Activated naive CD8-positive, alpha-beta T cell treated with anti-CD3 and anti-CD28 coated beads, Interleukin-2, amount 10 ng/mL, durations not matched to agents 7 days and 5 days (primary cell): ENCODE measurements at places on chromosomes 16 and 17. TPM values are rescaled to one million over a fixed set of nuclear protein-coding genes. Genes with fewer than 3 reads are reported as not detected.

Gene RHBDL1
- 1.7 TPM for total RNA-seq

Gene CTRB1
- not detected for total RNA-seq

Gene AOC3
- 0.86 TPM for total RNA-seq

- no peak for DNase-seq
Observed at GRCh38 chr17:50184064-50184463, 17.4 kb downstream of the COL1A1 start.

DNA sequence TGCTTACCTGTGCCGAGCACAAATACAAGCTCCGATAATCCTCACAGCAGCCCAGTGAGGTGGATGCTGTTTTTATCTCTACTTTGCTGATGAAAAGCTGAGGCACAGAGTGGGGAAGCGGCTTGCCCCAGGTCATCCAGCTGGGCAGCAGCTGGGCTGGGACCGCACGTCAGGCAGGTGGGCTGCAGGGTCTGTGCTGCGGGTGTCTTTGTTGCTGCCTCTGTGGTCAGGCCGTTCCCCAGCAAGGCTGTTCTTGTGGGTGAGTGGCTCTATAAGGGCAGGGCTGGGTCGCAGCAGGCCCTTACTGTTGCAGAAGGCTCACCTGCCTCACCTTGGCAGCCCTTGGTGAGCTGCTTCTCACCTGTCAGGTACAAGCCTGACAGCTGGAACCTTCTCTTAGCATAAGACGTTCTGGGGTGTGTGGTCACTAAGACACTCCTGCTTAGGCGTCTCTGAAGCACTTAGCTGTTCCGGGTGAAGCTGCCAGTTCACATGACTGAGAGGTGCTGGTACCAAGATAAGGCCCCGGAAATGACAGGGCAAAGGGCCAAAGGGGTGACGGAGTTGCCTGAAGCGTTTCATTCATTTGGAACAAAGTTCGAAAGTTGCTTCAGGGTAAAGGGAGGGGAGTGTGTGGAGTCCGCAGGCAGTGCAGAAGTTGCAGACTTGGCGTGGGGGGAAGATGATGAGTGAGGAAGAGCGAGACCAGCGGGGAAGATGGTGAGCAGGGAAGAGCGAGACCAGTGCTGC lies 17.4 kb downstream of the IRF8 start:
- DNase-seq: no peak

DNA sequence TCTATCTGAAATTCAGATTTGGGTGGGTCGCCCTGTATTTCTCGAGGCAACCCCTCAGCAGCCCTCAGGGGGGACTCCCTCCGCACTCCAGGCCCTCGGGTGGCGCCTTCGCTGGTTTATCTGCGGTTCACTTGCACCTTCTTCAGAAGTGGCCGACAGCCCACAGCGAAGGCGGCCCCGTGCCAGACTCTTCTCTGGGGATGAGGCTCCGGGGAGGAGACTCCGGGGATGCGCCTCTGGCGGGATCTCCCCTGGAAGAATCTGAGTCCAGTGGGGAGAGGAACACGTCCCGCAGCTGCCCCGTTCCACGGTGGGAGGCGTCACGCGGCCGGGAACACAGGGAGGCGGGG lies 63.9 kb upstream of the DNAJA2 start:
- DNase-seq: no peak

DNA sequence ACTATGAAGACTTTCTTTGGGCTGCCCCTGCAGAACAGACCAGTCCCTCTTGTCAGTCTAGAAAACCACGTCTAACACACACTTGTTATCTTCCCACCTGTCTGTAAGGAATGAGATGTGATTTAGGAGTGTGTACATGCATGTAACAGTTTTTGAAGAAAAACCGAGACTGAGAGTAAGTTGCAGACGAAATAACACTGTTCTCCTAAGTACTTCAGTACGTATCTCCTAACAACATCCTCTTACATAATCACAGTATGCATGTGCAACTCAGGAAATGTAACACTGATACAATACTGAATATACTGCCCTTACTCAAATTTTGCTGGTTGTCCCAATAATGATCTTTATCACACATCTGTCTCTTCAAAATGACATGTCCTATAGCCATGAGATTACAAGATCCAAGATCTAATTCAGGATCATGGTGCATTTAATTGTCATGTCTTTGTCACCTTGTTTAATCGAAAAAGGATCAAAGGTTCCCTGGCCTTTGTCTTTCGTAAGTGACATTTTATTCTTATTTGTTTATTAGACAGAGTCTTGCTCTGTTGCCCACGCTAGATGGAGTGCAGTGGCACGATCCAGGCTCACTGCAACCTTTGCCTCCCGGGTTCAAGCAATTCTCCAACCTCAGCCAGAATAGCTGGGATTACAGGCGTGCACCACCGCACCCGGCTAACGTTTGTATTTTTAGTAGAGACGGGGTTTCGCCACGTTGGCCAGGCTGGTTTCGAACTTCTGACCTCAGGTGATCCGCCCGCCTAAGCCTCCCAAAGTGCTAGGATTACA lies 25.6 kb downstream of the CREBBP start:
- DNase-seq: no peak

DNA sequence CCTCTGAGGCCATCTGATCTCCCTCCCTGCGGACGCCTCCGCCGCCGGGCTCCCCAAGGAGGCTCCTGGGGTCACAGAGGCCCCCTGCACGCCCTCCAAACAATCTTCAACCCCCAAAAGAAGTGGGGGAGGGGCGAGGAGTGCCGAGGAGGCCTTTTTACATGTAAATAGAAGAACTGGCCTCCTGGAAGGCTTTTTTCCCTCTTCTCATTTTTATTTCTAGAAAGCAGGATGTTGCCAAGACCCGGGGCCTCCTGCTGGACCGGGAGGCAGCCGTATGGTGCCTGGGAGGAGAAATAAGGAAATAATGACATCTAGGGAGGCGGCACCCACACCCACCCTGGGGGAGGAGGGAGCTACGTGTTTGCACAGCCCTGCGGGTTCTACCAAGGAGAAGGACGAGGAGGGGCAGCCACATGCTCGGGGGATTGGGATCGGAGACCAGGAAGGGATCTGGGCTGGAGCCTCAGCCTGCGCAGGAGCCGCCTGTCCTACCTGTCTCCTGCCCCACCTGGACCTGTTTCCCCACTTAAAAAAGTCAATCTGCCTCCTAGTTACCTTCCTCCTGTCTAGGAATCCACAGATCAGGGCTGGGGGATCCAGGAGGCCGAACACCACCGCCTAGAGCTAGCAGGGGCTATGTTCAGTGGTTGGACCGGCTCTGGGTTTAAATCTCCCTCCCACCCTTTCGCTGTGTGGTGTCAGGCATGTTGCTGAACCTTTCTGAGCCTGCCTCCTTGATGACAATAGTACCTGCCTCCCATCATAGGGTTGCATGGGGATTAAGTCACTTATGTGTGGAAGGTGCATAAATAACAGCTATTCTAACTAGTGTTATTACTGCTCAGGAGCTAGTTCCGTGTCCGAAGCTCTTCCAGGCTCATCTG lies 175.7 kb upstream of the GSE1 start:
- DNase-seq: no peak

DNA sequence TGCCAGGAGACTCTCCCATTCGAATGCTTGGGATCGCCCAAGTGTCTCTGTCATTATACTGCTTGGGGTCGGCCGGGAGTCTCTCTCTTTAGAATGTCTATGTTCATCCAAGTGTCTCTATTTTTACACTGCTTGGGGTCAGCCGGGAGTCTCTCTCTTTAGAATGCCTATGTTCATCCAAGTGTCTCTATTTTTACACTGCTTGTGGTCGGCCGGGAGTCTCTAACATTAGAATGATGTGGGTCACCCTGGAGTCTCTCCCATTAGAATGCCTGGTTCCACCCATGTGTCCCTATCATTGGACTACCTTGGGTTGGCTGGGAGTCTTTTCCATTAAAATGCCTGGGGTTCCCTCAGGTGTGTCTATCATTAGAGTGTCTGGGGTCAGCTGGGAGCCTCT lies 2230.4 kb downstream of the TP53TG3F start:
- no peak for DNase-seq

GRCh38 chr17:77392376-77393273 lies 251.9 kb downstream of the SEC14L1 start:
- no peak for DNase-seq
